ENCODE measurements at places on chromosomes 7 and 10. TPM values are rescaled to one million over a fixed set of nuclear protein-coding genes. Genes with fewer than 3 reads are reported as not detected.
A peak's percentile ranks its signal among the peaks of the same experiment; 100 is the strongest.

DNA sequence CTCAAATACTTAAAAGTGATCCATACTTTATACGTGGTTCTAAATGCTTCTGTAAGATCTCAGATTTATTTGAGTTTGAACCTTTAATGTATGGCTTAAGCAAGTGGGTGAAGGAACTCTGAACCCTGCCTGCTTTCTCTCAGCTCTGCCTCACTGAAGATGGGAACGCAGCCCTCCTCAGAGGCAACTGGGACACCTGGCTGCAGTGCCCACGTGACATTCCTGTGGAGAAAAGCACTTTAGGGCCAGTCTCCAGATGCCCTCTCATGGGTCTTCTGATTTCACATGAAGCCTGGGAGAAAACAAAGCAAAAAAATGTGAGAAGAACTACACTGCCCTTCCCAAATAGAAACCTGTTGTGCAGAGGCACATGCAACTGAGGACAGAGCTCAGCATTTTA is 242.6 kb upstream of the ANKRD30A start:
- no peak for DNase-seq

DNA sequence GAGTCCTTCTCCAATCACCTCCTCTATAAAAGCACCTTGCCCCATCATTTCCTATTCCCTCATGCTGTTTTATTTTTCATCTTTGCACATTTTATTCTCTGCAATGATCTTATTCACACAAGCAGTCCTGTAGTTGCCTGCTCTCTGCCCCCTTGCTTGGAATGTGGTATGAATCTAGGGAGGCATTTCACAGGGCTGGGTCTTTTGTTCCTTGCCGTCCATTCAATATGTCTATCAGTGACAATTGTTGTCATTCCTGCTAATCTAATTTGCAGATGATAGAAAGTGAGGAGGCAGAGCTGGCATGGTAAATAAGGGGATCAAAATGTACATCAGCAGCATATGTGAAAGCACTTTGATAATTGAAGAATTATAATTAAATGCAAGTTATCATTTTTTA is 246.2 kb upstream of the C7orf33 start:
- no peak for DNase-seq

- DNase-seq = no peak
Observed at GRCh38 chr7:130899638-130900401, 165.8 kb upstream of the KLF14 start.

- DNase-seq = no peak
Observed at GRCh38 chr7:131131746-131132431, 195.8 kb upstream of the MKLN1 start.

DNA sequence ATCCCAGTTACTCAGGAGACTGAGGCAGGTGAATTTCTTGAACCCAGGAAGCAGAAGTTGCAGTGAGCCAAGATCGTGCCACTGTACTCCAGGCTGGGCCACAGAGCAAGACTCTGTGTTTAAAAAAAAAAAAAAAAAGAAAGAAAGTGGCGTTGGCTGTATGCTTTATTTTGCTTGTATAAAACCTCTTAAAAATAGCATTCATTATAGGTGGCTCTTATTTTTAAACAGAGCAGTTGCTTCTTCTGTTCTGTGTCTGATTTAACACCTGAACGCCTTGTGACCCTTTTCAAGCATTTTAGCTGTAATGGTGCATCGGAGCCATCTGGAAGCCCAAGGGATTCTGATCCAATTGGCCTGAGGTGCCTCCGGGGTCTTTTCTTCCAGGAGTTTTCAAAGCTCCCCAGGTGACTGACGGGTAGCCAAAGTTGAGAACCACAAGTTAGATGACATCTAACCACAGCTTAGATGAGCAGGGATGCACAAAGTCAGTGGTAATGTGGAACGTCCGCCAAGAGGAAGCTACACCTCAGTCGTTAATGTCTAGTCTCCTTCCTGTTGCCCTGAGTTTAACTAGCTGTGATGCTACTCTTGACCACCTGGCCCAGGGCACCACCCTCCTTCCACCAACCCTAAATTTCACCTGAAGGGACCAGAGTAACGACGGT is 274.6 kb upstream of the KLF6 start:
- peak; percentile 76 for DNase-seq

DNA sequence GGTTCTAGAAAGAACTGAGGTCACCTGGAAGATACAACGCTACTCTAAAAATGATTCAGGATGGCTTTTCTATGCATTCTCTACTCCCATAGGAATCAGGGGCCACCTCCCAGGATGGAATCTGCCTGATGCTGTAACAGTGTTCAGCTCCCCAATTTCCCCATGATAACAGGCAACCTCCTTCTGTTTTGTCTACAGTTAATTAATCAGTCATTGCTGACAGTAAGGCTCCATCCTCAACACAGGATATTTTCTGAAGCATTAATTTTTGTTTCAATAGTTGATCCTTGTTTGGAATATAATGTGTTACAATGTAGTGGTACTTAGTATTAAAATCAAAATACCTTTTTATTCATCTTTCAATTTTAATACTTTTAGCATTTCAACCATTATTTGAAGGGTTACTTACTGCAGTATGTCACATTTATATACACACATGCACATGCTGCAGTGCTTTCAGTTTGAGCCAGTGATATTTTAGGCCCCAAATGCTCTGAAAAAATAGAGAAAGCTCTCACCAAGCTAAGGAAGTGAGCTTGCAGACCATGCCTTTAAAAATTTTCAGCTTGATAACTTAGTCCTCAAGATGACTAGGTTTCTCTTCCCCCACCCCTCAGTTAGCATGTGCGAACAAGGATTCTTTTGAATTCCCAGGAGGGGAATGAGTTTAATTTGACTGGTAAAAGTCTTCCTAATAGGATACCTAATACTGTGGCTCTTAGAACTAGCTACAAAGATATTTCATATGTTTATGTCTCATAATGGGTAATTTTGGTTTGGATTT is 592 bp upstream of the PIK3CG start:
- DNase-seq = peak; percentile 62

GRCh38 chr10:52443419-52444388 is 129.6 kb downstream of the DKK1 start:
- DNase-seq = no peak

- DNase-seq = peak; percentile 26
Observed at GRCh38 chr7:64875658-64876406, 27.2 kb upstream of the ZNF273 start.

The SHH gene
- not detected for total RNA-seq

The CTBP2 gene
- total RNA-seq = 0.16 TPM

The CRHR2 gene
- not detected for total RNA-seq

The CALML3 gene
- total RNA-seq = not detected

The NUTM2B gene
- total RNA-seq = 0.91 TPM

The PPP1R17 gene
- not detected for total RNA-seq

The RHOBTB1 gene
- 0.69 TPM for total RNA-seq

The FKBP6 gene
- total RNA-seq = not detected

The PTTG1IP2 gene
- not detected for total RNA-seq
